ENCODE measurements at places on chromosomes 1 and 21. TPM values are rescaled to one million over a fixed set of nuclear protein-coding genes. Genes with fewer than 3 reads are reported as not detected.

SELE gene
- 1.5 TPM for polyA plus RNA-seq

CCDC185 gene
- polyA plus RNA-seq = not detected

C4BPB gene
- polyA plus RNA-seq = 1.1 TPM

C2CD4D gene
- polyA plus RNA-seq = 0.34 TPM

ADGRL2 gene
- polyA plus RNA-seq = 18.9 TPM

GPR37L1 gene
- polyA plus RNA-seq = 0.09 TPM

KLF17 gene
- 0.02 TPM for polyA plus RNA-seq

PTGER3 gene
- 1.8 TPM for polyA plus RNA-seq

SPRR2G gene
- polyA plus RNA-seq = 14.7 TPM

CACNA1S gene
- polyA plus RNA-seq = 0.05 TPM

CEP170 gene
- polyA plus RNA-seq = 40.8 TPM

PROX1 gene
- 0.27 TPM for polyA plus RNA-seq

DYNLT4 gene
- 0.09 TPM for polyA plus RNA-seq

ZNF695 gene
- 0.48 TPM for polyA plus RNA-seq

MYBPH gene
- 1.7 TPM for polyA plus RNA-seq

CHRM3 gene
- polyA plus RNA-seq = 0.11 TPM

GPX7 gene
- 22.2 TPM for polyA plus RNA-seq

TTLL10 gene
- polyA plus RNA-seq = 0.27 TPM

GRHL3 gene
- 3.2 TPM for polyA plus RNA-seq

CFHR2 gene
- not detected for polyA plus RNA-seq

SYPL2 gene
- polyA plus RNA-seq = 0.34 TPM

MFN2 gene
- 27.8 TPM for polyA plus RNA-seq

DISP1 gene
- polyA plus RNA-seq = 2.2 TPM

SH3GLB1 gene
- polyA plus RNA-seq = 33.6 TPM

AMY1C gene
- 15.1 TPM for polyA plus RNA-seq

CADM3 gene
- polyA plus RNA-seq = 1.1 TPM

SWT1 gene
- polyA plus RNA-seq = 6.8 TPM

C1orf94 gene
- polyA plus RNA-seq = 0.09 TPM

L1TD1 gene
- polyA plus RNA-seq = 0.80 TPM

DNASE2B gene
- polyA plus RNA-seq = 0.21 TPM

FCRL5 gene
- 8.1 TPM for polyA plus RNA-seq

OR2T8 gene
- polyA plus RNA-seq = 0.02 TPM

NTMT2 gene
- polyA plus RNA-seq = not detected

KCNK2 gene
- 0.30 TPM for polyA plus RNA-seq

DNAH14 gene
- polyA plus RNA-seq = 5.0 TPM

SLC6A9 gene
- polyA plus RNA-seq = 0.82 TPM

KCNK1 gene
- polyA plus RNA-seq = 6.3 TPM

ARHGAP29 gene
- 10.8 TPM for polyA plus RNA-seq

OR6K3 gene
- polyA plus RNA-seq = not detected
